ENCODE measurements at places on chromosomes 13 and 19.

- no peak for DNase-seq
These were observed 137.4 kb downstream of the DIAPH3 start for GRCh38 chr13:60026286-60026685.

DNA sequence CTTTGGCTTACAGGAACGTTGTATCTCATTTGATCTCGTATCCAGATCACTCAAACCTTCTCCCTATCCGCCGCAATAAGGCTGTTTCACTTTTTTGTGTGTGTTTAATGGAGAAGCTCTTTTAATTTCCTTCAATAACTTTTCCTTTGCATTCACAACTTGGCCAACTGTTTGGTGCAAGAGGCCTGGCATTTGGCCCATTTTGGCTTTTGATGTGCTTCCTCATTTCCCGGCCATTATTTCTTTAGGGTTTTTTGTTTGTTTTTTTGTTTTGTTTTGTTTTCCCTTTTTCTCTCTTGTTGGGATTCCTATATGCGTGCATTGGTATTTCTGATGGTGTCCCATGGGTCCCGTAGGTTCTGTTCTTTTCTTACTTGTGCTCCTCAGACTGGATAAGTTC, 6.1 kb upstream of the UPF3A start:
- no peak for DNase-seq

DNA sequence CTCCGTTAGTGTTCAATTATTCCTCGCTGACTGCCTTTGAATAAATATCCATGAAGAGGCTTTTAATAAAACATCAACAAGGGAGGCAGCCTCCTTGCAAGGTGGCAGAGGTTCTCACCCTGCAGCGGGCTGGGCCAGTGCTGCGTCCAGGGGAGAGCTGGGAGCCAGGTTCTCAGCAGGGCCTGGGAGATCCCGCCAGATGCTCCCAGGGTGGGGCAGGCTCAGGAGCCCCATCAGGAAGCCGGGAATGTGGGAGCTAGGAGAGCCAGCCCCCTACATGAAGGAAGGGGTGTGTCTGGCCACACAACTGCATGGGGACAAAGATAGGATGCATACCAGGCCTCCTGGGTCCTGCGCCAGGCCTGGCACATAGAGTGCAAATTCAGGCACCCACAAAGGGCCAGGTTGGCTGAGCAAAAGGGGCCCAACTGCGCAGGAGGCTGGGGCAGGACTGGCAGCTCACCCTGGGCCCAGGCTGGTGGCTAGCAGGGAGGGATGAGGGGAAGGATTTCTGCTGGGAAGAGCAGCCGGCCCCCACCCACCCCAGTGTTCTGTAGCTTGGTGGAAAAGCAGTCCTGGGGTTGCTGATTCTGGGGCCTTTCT, 22.8 kb downstream of the VSTM2B start:
- no peak for DNase-seq

GRCh38 chr19:1384085-1384462, 367 bp downstream of the NDUFS7 start:
- no peak for DNase-seq

DNA sequence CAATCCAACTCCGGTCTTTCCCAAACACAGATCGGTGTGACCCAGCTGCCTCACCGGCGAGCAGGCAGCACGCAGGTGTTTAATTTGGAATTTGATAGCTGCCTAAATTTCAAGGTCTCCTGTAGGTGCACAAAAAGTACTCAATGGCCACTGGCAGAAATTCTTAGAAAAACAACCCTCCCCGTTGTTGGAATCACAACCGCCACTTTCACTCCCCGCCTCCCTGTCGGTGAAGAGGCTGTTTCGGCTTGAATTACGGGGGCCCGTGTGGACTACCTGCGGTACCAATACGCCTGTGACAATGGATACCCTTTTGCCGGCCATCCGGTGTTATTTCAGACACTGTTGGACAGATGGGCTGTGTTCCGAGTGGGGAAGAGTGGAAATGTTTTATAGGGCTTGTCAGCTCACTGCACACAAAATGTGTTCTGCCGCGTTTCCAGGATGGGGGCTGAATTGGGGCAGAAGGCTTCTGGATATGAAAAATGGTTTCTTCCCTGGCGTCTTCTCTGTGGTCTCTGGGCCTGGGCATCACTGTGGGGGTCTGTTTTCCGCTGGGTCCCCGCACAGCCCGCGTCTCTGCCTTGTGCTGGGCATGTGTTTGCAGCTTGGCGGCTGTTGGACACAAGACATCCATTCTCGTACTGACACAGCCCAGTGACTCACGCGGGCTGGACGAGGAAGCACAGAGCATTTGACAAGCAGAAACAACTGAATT, 45.4 kb downstream of the ZIC5 start:
- DNase-seq, result no peak

DNA sequence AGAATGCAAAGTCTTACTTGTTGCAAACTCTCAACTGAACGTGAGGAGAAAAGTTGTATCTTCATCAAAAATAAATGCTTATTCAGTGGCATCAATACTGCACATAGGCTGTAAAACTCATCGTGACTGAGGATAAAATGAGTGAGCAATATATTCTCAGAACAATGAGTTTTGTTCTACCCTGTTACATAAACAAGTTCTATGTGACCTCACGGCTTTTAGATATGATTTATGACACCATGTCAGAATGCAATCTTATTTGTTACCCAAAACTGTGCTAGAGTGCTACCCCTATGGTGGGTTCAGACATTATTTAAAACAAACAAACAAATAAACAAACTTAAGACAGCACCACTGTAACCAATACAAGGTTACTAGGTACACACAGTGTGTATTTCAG, 55.4 kb downstream of the FOXO1 start:
- DNase-seq, result no peak

- DNase-seq, result no peak
These were observed 25.6 kb downstream of the CCDC8 start for GRCh38 chr19:46387713-46388130.

DNA sequence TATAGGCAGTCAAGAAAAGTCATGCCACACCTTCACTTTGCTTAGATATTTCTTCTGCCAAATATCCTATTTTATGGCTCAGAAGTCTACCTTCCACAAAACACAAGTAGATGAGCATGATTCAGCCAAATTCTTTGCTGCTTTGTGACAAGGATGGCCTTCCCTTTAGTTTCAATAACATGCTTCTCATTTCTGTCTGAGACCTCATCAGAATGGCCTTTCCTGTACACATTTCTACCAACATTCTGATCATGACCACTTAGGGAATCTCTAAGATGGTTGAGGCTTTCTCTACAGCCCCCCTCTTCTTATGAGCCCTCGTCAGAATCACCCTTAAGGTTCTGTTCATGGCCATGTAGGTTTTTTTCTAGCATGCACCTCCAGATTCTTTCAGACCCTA, 96.2 kb downstream of the COL4A2 start:
- DNase-seq, result no peak

GRCh38 chr19:51339313-51339686, 2.6 kb downstream of the VSIG10L start:
- no peak for DNase-seq

GRCh38 chr13:37795326-37795725, 74.2 kb downstream of the TRPC4 start:
- DNase-seq, result no peak

- DNase-seq, result no peak
These were observed 3.9 kb downstream of the LACC1 start for GRCh38 chr13:43883631-43884030.

- DNase-seq, result no peak
These were observed 548.5 kb upstream of the SLC10A2 start for GRCh38 chr13:103614761-103615160.

GRCh38 chr19:10238172-10238783, 7.1 kb upstream of the S1PR2 start:
- peak; percentile 43 for DNase-seq

DNA sequence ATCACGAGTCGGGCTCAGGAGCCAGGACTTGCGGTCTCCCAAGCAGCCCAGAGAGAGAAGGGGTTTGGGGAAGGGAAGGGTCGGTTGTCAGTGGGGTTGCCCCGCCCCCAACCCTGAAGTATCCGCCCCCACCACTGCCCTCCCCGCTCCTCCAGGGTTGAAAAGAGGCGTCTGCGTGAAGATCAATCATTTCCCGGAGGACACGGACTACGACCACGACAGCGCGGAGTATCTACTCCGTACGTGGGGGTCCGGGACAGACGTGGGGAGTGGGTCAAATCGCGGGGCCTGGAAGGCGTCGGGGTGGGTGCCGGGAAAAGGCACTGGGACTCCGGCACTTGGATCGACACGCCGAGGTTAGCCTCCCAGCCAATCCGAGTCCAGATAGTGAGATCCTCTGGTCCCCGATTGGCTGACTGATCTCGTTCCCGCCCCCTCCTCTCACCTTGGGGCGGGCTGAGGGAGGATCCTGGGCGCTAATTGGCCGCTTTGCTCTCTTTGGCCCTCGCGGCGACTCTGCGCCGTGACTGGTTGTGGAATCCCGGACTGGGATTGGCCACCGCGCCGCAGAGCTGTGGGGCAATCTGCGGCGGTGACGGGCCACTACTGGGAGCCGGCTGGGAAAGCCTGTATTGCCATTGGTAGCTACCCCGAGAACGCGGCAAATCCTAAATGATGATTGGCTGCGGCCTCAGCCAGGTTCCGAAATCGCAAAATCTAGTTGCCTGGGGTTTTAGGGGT, 13.3 kb upstream of the CACNG6 start:
- no peak for DNase-seq

GRCh38 chr13:31435536-31435935, 235.8 kb downstream of the B3GLCT start:
- no peak for DNase-seq

- DNase-seq, result no peak
These were observed 1002.4 kb upstream of the PCDH9 start for GRCh38 chr13:68232351-68233130.

DNA sequence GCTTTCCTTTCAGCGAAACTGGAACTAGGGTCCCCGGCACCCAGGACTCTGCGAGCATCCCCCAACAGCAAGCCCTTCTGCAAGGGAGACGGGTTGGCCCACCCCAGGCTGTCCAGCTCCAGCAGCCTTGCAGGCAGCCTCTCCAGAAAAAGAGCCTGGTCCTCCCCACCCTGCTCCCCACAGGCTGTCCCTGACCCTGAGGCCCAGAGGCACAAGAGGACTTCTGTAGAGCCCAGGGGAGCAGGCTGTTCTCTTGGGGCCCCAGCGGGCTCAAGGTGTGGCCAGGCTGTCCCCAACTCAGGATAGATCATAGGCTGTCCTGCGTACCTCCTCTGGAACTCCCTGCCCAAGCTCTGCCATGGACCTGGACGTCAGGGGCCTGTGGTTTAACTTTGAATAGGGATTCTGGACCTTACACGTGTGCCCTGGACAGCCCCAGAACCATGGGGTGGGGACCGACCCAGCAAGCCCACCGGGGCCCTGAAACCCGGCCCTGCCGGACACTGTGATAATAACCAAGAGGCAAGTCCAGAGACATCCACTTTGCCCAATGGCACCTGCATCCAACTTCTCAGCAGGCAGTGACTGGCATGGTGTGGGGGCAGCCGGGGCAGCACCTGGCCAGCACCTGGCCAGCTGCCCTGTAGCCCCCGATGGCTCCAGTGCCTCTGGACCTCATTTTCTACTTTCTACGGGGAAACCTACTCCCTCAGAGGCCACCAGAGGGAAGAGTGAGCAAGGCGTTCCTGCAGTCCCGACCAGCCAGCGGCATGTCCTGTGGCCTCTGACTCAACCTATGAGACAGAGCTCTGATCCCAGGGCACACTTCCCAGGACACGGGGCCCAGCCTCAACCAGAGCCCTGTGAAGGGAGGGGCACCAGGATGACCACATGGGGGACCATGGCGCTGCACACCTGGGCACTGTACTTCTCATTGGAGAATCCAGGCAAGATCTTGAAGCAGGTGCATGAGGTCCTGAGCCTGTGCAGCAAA, 50.9 kb upstream of the TPM4 start:
- DNase-seq, result peak; percentile 77

- DNase-seq, result no peak
These were observed 2.8 kb upstream of the A1BG start for GRCh38 chr19:58355908-58356765.

DNA sequence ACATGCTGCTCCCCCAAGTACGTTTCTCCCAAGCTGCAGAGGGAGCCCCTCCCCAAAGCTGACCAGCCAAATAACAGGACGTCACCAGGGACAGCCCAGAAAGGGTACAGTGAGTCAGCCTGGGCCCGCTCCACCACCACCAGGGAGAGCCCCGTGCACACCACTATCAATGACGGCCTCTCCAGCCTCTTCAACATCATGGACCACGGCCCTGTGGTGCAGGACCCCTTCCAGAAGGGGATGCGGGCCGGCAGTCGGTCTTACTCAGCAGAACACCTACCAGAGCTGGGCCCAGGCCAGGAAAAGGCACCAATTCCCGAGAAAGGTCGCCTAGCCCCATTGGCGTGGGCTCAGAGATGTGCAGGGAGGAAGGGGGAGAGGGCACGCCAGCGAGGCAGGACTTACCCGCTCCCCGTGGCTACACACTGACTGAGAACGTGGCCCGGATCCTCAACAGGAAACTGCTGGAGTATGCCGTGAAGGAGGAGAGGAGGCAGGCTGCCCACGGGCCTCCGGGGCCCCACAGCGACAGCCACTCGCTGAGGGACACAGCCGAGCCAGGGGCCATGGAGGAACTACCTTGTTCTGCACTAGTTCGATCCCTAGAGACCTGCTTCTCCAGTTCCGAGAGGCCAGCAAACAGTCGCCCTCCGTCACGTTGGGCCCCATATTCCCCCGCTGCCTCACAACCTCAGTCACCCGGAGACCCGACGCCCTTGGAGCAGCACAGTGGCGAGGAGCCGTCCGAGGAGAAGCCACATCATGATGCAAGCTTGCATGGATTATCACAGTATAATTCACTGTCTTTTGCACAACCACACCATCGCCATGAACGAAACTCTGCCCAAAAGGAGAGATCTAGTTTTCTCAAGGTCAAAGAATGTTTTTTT, 815.9 kb upstream of the KLHL1 start:
- no peak for DNase-seq

GRCh38 chr19:5001615-5002014, 32.7 kb downstream of the KDM4B start:
- peak; percentile 70 for DNase-seq

GRCh38 chr13:40916207-40916998, 102.7 kb downstream of the ELF1 start:
- DNase-seq, result no peak

- DNase-seq, result no peak
These were observed 124.7 kb upstream of the RNF113B start for GRCh38 chr13:98301721-98302120.

DNA sequence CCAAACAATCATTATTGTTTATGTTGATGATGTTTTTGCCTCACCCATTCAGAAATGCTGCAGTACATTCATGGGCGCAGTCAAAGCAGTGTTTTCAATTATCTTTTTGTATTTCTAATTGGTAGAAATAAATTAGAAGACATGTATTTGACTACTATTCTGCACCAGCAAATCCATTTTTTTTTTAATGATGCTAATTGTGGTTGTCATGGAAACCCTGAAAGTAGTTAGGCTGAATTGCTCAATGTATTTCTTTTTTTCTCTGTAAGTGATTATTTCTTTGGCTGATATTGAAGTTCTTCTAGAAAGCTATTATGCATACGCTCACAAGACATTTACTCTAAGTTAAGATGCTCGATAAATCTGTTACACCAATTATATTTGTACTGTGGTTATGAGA, 101.2 kb downstream of the RFC3 start:
- no peak for DNase-seq

Measured in HuH-7 (cell line).